Fibroblast of upper back skin (primary cell): ENCODE measurements at places on chromosomes 5 and 9.

GRCh38 chr9:14052359-14052758 lies 261.6 kb downstream of the NFIB start:
- DNase-seq: no peak

DNA sequence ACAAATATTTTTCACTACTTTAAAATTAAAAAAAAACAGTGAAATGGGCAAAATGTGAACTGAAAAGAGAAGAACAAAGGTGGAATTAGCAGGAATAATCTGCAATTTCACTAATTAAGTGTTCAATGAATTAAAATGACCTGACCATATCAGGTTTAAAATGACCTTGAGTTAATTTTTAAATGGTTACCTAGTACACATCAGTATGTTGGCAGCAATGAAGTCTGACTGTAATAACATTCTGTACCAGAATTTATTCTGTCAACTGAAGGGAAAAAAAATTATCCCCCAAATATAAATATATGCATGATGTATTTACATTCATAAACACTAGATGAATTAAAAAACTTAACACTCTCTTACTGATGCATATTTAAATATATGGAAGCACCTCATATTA lies 165.6 kb downstream of the RFX3 start:
- DNase-seq: no peak

GRCh38 chr9:34139477-34140146 lies 13.1 kb upstream of the DCAF12 start:
- peak; percentile 83 for DNase-seq

DNA sequence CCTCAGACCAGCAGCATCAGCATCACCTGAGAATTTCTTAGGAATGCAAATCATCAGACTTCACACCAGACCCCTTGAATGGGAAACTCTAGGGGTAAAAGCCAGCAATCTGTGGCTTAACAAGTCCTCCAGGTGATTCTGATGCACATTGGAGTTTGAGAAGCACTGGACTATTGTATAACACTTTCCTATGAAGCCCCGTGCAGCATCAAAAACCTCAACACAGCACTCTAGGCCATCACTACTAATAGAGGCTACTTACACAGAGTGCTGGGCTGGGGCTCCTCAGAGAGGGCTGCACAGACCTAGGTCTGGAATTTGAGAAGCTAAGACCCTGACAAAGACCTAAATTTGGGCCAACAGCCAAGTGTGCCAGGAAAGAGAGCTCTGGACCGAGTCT lies 95.7 kb upstream of the ARAP3 start:
- DNase-seq: no peak

DNA sequence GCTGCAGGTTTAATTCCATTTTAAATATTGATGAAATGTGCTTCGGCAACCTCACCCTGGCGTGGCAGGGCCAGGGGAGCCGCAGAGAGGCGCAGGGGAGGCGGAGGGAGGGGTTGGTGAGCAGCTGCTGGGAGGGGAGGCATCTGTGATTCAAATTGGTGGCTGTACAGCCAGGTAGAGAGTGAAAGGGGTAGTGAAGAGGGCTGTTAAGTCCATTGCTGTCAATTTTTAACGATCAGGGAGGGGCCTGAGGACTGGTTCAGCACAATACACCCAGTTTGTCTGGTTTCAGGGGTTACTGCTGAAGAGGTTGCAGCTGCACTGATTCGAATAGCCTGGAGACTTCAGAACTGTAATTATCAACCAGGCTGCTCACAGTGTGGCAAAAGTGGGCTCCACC lies 31.3 kb downstream of the LHX6 start:
- no peak for DNase-seq

- no peak for DNase-seq
These were observed 136.5 kb upstream of the KLF4 start for GRCh38 chr9:107626118-107626517.
